ENCODE measurements at places on chromosomes 6 and 20. TPM values are rescaled to one million over a fixed set of nuclear protein-coding genes. Genes with fewer than 3 reads are reported as not detected.

Gene NKAIN4
- total RNA-seq = not detected

DNA sequence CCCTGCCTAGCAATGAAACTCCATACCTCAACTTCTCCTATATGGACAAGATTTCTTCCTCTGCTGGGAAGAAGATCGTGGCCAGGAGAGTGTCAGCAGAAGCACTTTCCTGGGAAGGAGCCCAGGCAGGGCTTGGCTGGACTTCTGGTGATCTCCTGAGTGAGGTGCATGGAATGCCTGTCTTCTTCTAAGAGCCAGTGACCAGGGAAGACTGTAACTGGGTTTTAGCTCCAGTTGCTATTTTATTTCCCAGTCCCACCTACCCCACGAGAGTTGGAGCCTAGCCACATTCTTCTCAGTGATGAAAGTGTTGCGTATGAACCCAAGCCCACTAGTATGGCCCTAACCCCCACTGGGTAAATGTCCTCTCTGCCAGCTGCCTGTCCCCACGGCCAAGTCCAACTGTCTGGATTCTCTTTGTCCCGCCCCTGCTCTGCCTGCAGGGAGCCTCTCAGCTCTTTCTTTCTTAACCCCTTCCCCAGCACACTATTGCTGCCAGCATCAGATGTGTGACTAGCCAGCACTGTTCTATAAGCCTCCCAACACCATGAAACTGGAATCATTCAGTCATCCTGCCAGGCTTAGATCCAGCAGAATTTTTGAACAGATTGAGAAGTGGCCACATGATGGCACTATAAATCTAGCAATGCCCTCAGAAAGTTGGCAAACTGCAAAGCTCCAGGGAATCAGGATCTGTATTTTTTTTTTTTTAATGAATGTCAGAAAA, 69.8 kb upstream of the FAM184A start:
- no peak for DNase-seq

GRCh38 chr6:41757271-41757670, 10.1 kb upstream of the PGC start:
- no peak for DNase-seq

- DNase-seq = no peak
These were observed 102.2 kb downstream of the NCR2 start for GRCh38 chr6:41437604-41438003.

DNA sequence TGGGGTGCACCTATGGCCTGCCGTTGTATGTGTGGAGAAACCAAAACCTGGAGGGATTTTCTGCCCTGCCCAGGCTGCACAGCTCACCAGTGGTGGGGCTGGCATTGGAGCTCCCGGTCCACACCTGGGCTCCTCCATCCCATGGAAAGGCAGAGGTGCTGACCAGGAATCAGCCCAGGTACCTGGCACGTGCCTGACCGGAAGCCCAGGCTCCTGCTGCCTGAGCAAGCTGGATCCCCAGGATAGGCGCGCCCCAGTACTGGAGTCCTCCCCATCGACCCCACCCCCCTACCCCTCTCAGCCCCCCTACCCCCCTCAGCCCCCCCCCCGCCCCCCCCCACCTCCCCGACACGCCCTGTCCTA, 39.9 kb upstream of the HMGA1 start:
- no peak for DNase-seq

DNA sequence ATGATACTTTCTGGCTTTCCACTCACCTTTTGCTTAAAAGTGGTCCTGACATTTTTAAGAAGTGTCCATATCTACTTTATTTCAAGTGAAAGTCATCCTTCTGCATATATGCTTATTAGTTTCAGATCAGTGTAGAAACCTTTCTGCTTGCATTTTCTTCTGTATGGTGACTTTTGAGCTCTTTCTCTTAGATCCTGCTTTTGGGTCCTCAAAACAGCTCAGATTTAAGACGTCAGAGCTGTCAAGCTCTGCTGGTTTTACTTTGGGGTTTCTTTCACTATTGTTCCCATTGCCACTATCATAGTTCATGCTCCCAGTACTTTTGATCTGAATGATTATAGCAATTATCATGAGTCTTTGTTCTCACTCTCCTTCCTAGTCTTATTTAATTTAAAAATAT, 41.7 kb downstream of the BCKDHB start:
- DNase-seq = no peak

All from activated B cell treated with CpG ODN at 0.5 μM for 24 hours (primary cell).